ENCODE measurements at places on chromosomes 16 and 17.
A peak's percentile ranks its signal among the peaks of the same experiment; 100 is the strongest.

DNA sequence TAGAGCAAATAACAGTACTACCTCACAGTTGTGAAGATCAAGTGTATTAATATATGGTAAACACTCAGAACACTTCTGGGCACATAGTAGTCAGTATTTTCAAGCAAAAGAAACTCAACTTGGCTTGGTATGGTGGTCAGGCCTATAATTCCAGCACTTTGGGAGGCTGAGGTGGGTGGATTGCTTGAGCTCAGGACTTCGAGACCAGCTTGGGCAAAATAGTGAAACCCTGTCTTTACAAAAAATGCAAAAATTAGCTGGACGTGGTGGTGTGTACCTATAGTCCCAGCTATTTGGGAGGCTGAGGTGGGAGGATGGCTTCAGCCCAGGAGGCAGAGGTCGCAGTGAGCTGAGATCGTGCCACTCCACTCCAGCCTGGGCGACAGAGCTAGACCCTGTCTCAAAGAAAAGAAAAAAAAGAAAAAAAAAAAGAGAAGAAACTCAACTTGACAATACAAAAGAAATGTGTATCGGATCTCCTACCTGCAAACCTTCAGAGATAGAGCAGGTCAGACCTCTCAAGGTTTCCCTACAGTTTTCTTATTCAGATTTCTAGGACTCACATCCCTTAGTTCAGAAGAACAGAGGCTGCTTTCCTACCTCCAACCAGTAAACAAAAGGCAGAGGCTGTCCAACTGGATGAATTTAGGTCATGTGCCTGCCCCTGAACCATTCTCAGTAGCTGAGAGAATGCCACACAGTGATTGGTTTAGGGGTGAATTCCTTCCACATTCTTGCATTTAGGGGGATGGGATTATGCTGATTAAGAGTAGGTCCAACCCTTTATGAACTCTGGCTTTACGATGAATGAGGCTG lies 1.7 kb upstream of the KPNA2 start:
- peak; percentile 36 for DNase-seq

DNA sequence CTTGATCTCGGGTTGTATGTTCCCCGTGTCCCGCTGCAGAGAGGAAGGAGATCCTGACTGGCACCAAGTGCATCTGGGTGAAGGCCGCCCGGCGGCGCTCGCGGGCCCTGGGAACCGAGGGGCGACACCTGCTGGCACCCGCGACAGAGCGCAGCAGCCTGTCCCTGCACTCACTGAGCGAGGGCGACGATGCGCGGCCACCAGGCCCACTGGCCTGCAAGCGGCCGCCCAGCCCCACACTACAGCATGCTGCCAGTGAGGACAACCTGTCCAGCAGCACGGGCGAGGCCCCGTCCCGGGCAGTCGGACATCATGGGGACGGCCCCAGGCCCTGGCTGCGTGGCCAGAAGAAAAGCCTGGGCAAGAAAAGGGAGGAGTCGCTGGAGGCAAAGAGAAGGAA lies 7.5 kb downstream of the BTBD17 start:
- peak; percentile 17 for DNase-seq

DNA sequence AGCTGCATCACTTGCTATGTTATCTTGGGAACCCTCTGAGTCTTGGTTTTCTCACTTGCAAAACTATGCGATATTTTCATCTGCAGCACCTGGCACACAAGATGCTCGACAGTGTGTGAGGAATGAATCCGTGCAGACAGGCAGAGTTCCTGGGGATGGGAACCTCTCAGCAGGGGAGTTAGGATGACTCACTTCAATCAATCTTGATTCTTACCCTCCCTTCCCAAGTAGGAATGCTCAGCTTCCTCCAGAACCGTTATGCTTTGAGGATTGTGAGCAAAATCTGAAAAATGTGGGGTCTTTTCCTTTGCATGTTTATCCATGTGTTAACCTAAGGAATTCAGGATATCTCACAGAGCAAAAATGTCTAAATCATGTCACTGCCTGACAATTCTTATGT lies 68.9 kb upstream of the HNF1B start:
- no peak for DNase-seq

DNA sequence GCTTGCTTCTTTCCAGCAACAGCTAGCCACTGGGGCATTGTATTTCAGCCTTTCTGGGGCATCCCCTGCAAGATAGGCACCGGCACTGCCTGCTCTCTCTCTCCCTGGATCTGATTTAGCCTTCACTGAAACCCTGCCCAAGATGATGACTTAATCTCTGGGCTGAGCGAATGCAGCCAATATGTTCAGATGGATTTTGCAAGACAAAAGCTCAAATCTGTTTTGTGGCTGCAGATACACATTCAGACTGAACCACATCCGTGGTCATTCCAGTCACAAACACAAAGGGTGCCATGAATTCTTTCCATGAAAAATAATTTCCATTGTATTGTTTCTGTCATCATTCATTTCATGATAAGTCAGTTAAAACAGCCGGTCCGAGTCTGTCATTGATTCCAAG lies 24.2 kb downstream of the SOST start:
- DNase-seq = no peak

DNA sequence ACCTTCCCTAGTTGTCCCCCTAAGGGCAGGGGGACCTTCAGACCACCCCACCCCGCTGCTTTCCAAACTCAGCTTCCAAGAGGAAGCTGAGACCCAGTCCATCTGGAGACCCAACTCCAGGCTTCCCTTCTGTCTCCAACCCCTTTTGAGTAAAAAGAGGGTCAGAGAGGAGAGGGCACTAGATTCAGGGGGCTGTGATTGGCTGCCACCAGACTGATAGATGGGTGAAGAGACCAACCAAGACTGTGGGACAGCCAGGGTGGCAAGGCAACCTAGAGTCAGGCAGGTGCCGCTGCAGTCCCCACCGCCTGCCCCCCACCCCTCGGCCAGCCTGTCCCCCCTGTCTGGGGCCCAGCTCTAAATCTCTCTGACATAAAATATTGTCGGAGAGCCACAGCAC lies 92.5 kb downstream of the SDK2 start:
- DNase-seq = no peak
